HS-27A (cell line): ENCODE measurements at places on chromosomes 3 and 15.

DNA sequence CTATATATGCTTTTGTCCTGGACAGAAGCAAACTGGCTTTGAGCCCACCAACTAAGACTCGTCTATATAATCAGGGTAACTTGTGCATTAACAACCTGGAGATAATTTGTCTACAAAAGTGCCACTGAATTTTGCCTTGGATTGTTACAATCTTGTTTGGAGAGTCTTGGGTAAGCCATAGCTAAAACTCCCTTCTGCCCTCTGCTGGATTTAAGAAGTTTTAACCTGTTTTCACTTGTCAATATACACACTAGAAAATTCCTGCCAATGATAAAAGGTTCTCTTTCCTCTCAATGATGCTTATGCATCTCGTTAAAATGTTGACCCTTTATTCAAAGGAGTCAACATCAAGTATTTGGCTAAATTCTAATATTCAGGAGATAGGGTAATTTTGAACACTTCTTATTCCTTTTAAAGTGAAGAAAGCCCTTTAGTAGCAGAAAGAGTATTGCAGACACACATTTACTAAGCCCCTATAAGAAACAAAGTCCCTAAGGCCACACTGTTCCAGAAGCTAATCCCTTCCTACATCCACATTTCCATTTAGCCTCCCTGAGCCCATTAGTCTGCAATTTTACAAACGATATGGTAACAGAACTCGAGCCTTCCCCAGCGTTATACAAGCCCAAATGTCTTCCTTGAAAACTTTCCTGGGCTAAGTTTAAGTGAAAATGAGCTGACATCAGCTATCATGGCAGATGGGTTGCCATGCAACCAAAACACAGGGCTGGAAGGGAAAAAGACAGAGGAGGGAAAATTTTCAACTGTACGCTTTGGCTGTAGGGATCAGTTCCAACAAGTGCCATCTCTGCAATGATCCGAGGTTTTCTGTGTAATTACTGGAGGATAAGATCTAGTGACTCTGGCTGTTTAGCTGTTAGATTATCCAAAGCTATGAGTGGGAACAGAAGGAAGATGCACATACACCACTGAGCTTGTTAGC lies 75.9 kb upstream of the FGF12 start:
- no peak for DNase-seq

- no peak for DNase-seq
These were observed 37.2 kb upstream of the MASP1 start for GRCh38 chr3:187328691-187329090.

- DNase-seq: no peak
These were observed 149.5 kb downstream of the GREM1 start for GRCh38 chr15:32867313-32867626.

DNA sequence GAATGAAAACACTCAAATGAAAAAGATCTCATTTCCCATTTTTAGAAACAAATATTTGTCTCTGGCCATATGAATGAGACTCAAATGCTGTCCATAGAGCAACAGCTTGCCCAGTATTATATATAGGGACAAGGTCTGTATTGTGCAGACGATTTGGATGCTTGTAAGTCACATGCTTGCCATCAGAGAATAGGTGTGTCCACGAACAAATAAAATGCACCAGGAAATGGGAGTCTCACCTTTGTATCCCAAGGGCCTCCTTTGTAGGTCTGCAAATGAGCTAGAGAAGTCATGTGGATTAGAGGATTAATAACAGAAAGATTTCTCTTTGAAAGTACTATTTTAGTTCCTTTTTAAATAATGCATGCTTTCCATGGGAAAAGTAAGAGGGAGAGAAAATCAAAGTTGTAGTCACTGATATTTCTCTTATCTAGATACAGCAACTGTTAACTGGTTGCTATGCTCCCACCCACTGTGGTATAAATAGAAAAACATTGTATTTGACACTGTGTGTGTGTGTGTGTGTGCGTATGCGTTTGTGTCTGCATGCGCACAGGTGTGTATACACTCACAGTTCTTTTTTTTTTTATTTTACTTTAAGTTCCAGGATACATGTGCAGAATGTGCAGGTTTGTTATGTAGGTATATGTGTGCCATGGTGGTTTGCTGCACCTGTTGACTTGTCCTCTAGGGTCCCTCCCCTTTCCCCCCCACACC lies 383.4 kb upstream of the ARRDC4 start:
- no peak for DNase-seq

DNA sequence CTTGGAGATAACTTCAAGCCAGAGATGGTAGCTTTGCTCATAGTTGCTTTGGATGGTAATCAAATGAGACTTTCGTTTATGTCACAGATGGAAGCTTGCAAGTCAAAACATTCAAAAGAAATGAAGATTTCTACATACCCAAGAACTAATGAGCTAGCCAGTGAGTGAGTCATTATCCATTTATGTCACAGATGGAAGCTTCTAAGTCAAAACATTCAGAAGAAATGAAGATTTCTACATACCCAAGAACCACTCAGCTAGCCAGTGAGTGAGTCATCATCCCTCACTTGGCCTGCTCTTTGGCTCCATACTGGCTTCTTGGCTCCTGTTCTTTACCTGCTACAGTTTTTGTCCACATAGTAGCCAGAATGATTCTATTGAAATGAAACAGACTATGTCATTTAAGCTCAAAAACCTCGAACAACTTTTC lies 559.8 kb upstream of the CBLB start:
- DNase-seq: peak; percentile 91

- DNase-seq: no peak
These were observed 2.4 kb downstream of the SCAP start for GRCh38 chr3:47473391-47473790.

- DNase-seq: no peak
These were observed 48.7 kb downstream of the PRKAR2A start for GRCh38 chr3:48798998-48799397.

GRCh38 chr3:102165367-102165766 lies 269.4 kb upstream of the ZPLD1 start:
- no peak for DNase-seq

- no peak for DNase-seq
These were observed 1.2 kb downstream of the FAM98B start for GRCh38 chr15:38455092-38455491.

DNA sequence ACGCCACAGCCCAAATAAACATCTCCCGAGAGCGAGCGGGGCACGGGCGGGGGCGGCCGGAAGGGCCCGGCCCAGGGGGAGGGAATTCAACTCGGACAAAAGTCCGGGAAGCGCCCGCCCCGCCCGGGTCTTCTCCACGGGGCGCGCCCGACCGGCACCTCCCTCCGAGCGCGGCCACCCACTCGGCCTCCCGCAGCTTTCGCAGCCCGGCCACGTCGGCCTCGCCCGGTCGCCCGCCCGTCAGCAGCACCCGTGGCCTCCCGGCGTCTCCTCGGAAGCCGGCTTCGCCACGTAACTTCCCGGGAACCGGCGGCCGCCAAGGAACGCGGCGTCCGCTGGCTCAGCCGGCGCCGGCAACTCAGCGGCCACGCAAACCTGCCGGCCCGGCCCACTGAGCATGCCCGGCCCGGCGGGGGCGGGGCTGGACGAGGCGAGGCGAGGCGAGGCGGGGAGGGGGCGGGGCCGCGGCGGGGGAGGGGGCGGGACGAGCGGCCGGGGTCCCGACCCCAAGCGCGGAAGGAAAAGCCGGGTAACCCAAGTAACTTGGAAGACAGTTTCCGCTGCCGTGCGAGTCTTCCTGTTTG lies at the start of gene TJP1:
TJP1 (minus strand) TSS at position 369 of the 584 bp plus-strand sequence. CDS start 440 bp downstream, outside the sequence.
- peak; percentile 38 for DNase-seq

- DNase-seq: no peak
These were observed 48.0 kb upstream of the C15orf39 start for GRCh38 chr15:75153565-75154276.
